ENCODE measurements at places on chromosomes 5 and 9.
A peak's percentile ranks its signal among the peaks of the same experiment; 100 is the strongest.

DNA sequence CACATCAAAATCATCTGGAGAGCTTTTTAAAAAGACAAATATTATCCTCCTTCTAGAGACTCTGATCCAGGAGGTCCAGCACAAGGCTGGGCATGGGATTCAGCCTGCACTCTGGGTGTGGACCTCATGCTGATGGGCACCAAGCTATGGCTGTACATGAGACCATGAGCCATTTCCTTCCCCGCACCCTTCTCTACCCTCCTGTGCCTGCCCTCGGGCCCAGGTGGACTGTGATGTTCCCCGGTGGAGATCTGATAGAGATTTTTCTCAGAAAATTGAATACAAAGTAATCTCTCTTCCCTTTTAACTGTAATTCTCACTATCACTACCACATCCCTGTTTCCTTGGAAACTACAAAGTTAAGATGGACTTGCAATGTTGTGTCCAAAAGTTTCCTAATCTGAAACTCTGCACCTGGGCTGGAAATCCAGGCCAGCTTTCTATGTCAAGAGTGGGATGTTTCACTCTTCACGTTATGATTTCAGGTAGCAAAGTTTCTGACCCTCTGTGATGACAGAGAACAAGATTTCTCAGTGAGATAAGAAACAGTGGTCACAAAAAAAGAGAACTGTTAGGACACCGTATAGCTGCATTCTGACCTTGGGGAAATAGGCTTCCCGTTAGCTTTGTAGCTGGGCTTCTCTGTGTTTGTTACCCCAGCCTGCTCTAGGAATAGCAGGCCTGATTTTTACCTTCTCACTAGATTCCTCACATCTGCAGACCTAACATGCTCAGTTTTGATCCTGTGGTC lies 11.5 kb downstream of the SFXN1 start:
- DNase-seq, result no peak

DNA sequence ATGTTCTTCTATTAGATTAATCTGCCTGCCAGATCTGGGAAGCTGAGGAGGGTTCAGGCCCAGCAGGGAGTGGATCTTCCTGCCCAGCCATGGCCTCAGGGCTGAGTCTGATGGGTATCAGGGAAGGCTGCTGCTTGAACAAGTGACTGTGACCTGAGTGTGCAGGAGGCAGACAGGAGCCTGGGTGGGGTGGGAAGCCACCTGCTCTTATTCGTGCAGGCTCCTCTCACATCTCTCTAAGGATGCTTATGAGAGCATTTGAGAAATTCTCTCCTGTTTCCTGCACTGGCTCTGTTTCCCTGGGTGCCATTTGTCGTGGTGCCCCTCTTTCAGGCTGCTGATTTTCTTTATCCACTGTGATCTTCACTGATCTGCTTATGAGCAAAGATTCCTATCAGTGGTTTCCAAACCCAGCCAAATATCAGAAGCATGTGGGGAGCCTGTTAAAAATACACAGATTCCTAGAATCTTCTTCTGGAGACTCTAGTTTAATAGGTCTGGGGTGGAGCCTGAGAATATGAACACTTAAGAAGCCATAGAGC lies 2.1 kb downstream of the RGS3 start:
- no peak for DNase-seq

GRCh38 chr9:120475341-120475740 lies 104.6 kb downstream of the CDK5RAP2 start:
- peak; percentile 81 for DNase-seq

- no peak for DNase-seq
Measured at GRCh38 chr5:141590127-141590526, 28.7 kb downstream of the DIAPH1 start.

GRCh38 chr5:96235008-96235910 lies 197.8 kb downstream of the PCSK1 start:
- peak; percentile 68 for DNase-seq

DNA sequence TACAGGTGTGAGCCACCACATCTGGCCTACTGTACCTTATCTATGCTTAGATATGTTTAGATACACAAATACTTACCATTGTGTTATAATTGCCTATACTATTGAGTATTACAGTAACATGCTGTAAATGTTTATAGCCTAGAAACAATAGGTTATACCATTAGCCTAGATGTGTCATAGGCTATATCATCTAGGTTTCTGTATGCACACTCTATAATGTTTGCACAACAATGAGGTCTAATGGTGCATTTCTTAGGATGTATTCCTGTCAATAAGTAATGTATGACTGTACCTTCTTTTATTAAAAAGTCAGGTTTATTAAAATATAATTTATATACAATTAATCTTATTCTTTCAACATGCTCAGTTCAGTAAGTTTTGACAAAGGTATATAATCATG lies 683.1 kb downstream of the LRRC70 start:
- DNase-seq, result no peak
